Skeletal muscle cell (primary cell): ENCODE measurements at places on chromosomes 6 and 20.
A peak's percentile ranks its signal among the peaks of the same experiment; 100 is the strongest.

GRCh38 chr6:38775870-38776269 lies 60.8 kb downstream of the DNAH8 start:
- DNase-seq, result no peak

DNA sequence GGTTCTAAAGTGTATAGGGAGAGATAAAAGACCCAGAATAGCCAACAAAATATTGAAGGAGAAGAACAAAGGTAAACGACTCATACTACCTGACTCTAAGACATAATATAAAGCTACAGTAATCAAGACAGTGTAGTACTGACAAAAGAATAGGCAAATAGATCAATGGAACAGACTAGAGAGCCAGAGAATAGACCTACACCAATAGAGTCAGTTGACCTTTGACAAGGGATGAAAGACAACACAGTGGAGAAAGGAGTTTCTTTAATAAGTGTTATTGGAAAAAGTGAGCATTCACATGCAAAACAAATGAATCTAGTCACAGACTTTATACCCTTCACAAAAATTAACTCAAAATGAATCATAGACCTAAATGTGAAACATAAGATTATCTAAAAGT lies 96.4 kb downstream of the ISM1 start:
- DNase-seq, result no peak

DNA sequence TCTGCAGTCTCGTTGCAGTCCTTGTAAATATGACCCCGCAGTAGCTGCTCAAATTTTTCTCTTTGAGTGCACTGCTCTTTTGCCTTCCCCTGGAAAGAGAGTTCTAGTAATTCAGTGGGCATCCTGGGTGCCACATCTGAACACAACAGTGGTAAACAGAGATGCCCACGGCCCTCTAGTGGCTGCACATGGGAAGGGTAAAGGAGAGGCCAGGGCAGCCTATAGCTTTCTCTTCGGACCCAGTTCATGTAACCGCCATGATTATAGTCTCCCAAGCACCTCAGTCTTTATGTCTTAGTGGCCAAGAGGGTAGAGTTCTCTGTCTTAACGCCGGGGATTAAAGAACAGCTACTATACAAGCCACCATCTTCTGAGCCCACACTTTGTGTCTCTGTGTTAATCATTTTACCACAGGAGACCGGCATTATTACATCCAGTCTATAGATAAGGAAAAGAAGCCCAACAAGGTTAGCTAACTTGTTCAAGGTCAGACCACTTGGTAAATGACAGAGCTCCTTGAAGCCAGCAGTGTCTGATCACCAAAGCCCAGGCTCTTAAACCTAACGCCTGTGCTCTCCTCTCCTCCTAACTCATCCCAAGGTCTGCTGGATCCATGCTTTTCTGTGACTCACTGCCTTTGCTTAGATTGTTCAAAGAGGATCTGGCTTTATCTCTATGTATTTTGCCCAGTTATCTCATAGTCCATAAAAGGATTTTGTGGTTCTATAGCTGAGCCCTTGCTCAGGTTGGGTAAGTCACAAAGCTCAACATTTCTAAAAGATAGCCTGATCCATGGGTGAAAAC lies 81.8 kb downstream of the ISM1 start:
- no peak for DNase-seq

GRCh38 chr6:4567141-4567540 lies 209.1 kb upstream of the CDYL start:
- no peak for DNase-seq

- peak; percentile 43 for DNase-seq
Measured at GRCh38 chr20:7856756-7857155, 83.5 kb downstream of the HAO1 start.

GRCh38 chr20:8254911-8255582 lies 123.0 kb downstream of the PLCB1 start:
- DNase-seq, result no peak

DNA sequence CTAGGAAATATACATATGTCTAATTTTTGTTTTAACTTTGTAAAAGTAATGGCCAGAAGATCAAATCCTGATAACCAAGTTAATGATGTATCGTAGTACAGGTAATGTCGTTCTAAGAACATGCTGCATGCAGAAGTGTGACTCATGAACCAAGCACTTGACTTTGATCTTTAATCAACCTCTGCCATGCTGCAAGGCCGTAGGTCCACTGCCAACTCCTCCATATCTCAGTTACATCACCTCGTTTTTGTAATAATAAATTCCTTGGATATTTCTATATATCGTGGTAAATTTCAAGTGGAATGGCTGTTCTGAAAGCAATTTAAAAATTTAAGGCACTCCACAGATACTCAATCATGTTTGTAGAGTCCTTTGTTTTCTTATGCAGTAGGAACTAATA lies 771.7 kb downstream of the EPHA7 start:
- no peak for DNase-seq

DNA sequence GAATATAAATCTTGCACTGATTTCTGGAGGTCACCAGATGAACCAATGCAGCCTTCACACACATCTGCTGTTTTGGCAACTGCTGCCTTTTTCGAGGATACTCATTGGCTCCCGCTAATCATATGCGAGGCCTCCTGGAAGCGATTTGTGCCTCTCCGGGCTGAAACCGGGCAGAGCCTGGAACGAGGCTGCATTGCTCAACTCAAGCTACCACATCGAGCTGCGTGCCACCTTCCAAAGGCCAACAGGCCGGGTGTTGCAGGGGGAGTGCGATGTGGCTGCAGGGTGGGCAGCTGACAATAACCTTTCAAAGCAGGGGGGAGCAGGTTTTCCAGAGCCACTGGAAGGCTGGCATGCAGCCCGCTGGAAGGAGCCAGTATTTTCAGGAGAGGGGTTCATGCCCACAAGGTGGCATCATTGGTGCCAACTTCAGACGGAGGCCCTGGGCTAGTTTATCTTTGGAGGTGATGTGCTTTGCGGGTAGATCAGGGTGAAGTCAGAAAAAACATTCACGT lies 122.6 kb upstream of the IFNGR1 start:
- DNase-seq, result no peak

DNA sequence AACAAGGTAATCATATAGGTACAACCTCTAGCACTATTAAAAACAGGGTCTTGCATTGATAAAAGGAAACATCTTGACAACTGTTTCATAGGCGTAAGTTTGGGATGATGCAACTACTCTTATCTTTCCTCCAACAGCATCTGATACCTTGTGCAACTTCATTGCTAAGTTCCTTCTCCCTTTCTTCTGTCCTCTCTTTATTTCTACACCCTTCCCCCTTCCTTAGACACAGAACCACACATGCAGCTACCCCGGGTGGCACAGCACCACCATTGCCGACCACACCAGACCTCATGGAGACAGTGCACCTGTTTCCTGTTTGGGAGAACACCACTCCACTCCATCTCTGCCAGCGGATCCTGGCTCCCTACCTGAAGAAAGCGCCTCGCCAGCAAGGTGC lies 14.4 kb downstream of the MYB start:
- no peak for DNase-seq

DNA sequence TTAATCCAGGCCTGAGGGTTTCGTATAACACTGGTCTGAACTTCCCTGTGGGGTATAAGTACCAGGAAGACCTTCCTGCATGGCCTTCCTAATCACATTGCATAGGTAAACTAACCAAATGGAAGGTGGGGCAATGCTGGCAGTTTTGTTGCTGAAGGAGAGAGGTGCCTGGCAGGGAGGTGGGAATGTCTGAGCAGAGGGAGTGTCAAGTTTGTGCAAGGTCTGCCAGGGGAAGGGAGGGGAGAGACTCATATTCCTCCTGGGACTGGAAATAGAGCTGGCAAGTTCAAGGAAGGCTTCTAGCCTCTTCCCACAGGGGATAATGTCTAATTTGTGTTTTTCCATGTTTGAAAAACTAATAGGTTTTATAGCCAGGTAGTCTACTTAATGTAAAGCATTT lies 70.6 kb downstream of the HDDC2 start:
- DNase-seq, result no peak

- no peak for DNase-seq
Measured at GRCh38 chr20:63712191-63712590, 4.4 kb downstream of the ZGPAT start.

GRCh38 chr20:61951695-61952533 lies 113.8 kb downstream of the TAF4 start:
- DNase-seq, result peak; percentile 13

- no peak for DNase-seq
Measured at GRCh38 chr6:36897609-36898008, 11.9 kb downstream of the C6orf89 start.

DNA sequence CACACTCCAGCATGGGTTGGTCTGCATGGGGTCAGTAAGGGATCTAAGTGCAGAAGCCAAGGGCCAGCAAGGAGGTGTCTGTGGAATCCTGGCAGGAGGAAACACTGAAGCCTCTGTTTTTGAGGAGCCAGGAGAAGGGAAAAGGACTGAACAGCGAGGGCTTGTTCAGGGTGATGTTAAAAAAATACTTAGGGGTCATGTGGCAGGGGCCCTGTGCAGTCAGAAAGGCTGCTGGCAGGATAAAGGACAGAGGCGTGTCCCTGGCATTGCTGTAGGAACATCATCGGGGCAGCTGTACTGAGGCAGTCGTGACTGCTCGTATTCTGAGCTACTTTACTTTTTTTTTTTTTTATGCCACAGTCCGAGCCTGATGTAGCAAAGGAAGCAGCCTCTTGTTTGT lies 127.1 kb upstream of the ZFP64 start:
- DNase-seq, result no peak

- no peak for DNase-seq
Measured at GRCh38 chr6:168016721-168017525, 19.5 kb downstream of the KIF25 start.

DNA sequence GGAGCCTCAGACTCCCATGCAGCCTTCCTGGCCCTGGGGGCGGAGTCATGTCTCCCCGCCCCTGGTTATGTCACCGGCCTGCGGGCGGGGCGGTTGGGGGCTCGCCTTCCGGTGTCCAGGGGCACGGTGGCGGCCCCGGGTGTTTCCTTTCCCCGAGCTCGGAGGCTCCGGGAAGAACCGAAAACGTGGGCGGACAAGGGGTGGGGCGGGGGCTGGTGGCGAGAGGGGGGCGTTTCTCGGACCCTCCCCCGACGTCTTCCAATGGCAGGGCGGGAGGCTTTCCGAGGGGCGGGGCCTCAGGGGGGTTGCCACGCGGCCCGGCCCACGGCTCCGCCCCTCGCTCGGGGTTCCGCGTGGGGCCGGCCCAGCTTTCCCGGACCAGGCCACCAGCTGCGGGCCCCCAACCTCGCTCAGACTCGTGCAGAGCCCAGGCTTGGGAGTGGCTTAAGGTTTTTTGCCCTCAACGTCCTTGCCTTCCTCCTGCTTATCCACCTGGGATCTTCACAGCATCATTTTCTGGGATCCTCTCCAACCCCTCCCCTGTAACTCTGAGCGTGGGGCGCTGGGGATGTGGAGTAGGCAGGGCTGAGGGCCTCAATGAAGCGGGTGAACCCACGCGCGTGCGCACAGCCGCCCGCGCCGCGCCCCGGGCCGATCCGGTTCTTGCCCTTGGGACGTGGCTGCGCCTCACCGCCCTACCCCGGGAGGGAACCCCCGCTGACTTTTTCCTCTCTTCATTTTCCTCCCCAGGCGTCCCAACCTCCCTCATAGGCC lies 2.1 kb upstream of the NRN1 start:
- peak; percentile 68 for DNase-seq

DNA sequence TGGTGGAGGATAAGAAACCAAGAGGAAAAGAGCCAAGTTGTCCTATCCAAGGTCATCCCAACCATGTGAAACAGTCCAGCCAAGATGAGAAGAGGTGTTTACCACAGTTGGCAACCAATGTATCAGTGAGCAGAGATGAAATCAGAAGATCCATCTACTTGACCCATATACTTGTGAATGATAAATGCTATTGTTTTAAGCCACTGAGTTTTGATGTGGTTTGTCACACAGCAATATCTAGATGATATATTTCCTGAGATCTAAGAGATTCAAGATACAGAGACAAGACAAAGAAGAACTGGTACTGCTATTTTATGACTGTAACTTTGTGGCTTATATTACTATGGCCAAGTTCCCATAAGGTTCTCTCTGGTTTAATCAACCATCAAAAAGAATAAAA lies 721.2 kb downstream of the MAFB start:
- DNase-seq, result no peak

DNA sequence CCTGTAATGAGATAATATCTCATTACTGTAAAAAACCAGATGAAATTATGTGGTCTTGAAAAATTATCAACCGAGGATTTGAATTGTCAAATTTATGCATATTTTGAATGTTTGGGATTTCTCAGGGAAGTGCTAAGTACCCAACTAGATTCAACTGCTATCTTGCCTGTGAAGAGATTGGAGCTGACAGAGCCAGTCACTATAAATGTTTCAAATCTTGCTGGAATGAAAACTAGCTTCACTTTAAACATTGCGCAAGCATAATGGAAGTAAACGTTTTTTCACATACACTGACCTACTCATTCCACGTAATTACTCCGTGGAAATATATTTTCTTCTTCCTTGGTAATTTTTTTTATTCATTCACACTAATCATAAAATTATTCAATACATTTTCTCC lies 46.7 kb downstream of the TMEM170B start:
- no peak for DNase-seq

GRCh38 chr6:141463237-141463977 lies 669.3 kb upstream of the GJE1 start:
- DNase-seq, result peak; percentile 25

DNA sequence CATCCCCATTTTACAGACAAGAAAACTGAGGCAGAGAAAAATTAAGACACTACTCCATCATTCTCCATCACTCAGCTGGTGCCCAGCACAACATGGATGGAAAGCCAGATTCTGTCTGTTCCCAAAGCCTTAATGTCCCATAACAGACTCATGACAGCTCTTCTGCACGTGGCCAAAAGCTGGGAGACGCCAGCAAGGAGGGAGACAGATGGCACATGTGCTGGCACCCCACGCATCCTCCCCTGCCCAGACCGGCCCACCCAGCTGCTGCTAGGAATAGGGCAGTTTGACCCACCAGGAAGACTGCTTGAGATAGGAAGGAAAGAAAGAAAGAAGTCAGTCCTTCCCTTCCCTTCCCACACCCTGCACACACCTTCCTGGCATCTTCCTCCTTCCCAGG lies 96.3 kb downstream of the PREX1 start:
- DNase-seq, result no peak

GRCh38 chr6:112298816-112299281 lies 44.5 kb upstream of the LAMA4 start:
- DNase-seq, result peak; percentile 87

DNA sequence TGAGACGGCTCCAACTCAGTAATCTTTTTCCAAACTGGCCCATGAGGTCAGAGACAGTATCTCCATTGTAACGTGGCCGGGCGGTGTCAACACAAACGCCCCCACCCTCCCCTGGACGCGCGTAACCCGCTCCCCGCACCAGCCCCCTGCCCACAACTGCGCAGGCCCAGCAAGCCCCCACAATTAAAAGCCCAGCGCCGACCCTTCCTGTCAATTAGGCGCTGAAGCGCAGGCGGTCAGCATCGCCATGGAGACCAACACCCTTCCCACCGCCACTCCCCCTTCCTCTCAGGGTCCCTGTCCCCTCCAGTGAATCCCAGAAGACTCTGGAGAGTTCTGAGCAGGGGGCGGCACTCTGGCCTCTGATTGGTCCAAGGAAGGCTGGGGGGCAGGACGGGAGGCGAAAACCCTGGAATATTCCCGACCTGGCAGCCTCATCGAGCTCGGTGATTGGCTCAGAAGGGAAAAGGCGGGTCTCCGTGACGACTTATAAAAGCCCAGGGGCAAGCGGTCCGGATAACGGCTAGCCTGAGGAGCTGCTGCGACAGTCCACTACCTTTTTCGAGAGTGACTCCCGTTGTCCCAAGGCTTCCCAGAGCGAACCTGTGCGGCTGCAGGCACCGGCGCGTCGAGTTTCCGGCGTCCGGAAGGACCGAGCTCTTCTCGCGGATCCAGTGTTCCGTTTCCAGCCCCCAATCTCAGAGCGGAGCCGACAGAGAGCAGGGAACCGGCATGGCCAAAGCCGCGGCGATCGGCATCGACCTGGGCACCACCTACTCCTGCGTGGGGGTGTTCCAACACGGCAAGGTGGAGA lies at the start of the genes HSPA1A and HSPA1L:
HSPA1A (plus strand) TSS at position 519 of the 814 bp plus-strand sequence; CDS start at position 733, 214 bp downstream.
HSPA1L (minus strand) TSS at position 259 of the 814 bp plus-strand sequence. CDS start 3,311 bp downstream, outside the sequence.
- peak; percentile 80 for DNase-seq
